ENCODE measurements at places on chromosomes 16 and 17.

DNA sequence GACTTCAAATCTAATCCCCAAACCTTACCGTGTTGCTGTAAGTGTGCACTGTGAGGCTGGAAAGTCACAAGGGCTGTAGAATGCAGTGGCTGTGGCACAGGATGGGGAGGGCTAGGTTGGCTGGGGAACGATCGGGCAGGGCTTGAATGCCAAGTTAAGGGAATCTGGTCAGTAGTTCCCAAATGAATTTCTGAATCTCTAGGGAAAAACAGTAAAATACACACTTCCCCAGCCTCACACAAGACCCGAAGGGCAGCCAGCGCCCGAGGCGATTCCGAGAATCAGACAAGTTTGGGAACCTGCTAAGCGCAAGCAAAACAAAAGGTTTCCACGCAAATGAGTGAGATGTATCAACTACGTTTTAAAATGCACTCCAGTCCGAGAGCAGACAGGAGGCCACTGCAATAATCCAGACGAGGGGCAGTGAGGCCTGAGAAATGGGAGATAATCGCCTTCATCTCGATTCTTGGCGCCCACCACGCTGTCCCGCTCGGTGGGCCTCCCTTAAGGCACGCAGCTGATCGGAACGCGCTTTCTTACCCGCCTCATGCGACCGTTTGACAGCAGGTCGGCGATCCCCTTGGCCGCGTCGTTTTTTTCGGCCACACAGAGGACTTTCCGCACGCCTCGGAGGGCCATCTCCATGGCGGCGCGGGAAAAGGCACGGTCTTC lies 599 bp downstream of the TOP3A start:
- no peak for DNase-seq

- no peak for DNase-seq
Measured at GRCh38 chr16:23679986-23680336, 1.3 kb downstream of the PLK1 start.

DNA sequence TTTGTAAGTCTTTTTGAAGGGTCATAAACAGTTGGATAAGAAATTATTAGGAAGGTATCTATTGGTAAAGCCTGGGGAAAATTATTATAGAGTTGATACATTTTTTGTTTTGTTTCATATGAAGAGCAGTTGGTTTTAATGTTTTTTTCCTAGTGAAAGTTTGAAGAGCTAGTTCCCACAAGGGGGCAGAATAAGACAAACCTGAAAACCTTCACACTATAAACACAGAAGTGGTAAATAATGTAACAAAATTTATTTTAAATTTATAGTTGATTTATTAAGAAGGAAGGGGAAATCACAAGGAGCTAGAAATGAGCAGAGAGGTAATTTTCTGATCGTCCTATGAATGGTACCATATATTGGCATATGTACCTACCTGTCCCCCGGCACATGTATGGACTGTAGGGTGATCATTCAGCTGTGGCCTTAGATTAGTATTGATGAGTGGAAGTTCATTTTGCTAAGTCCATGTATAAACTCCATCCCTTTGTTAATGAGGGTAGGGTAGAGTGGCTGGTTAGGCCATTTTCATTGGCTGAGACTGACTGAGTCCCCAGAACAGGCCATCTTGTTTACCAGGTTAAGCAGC lies 116.3 kb downstream of the TANC2 start:
- DNase-seq: no peak

DNA sequence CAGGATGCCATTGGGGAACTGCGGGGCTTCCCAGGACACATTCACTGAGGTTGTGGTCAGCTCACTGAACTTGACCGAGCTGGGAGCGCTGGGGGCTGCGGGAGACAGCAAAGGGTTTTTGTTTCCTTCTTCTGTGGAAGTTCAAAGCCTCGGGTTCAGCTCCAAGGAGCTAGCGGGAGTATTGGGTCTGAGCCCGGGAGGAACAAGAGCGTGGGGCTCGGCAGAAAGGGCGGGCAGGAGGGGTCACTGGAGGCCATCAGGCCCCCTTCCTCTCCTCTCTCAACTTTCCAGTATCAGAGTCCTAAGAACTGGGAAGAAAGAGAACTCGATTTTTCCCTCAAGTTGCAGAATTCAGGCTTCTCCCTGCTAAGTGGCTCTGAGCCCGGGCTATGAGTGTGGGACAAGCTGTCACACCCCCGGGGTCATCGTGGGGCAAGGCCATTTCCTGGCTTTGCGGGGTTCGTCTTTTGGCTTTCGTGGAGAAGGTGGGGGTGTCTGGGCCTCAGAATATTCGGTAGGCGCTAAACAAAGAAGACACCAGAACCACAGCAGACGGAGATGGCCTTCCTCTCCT lies 53.6 kb upstream of the CDC42EP4 start:
- no peak for DNase-seq

DNA sequence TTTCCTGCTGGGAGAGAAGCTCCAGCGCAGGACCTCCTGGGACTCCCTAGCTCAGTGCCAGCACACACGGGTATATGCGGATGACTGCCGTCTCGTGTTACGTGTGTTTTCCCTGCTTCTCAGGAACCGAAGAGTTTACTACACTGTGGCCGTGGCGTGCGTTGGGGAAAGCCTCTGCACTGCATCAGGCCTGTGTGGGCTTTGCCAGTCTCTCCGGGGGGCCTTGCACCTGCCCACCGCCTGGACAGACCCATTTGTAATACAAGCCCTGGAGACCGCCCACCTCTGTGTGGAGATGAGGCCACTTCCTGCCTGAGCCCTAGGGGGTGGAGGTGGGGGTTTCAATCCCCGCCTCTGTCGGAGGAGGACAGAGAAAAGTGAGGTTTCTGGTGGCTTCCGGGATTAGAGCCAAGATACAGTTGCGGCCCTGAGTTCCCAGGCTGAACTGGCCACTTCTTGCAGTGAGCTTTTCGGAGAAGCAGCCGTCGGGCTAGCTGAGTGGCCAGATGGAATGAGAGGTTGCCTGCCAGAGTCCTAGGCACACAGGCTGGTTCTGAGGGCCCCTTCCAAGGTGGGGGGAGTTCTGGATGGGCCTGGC lies 43.4 kb upstream of the GSE1 start:
- DNase-seq: no peak

- DNase-seq: no peak
Measured at GRCh38 chr17:57985675-57985974, 2.4 kb downstream of the VEZF1 start.

GRCh38 chr17:66143657-66144282 lies 48.2 kb downstream of the CEP112 start:
- DNase-seq: no peak
